Spleen (tissue), 13 donors: ENCODE measurements at places on chromosomes 5 and 9. TPM values are rescaled to one million over a fixed set of nuclear protein-coding genes. Genes with fewer than 3 reads are reported as not detected.

IRGM gene
- 0.11 TPM for polyA plus RNA-seq

NRG2 gene
- polyA plus RNA-seq = 2.1 TPM

ADAMTS19 gene
- polyA plus RNA-seq = not detected

DNA sequence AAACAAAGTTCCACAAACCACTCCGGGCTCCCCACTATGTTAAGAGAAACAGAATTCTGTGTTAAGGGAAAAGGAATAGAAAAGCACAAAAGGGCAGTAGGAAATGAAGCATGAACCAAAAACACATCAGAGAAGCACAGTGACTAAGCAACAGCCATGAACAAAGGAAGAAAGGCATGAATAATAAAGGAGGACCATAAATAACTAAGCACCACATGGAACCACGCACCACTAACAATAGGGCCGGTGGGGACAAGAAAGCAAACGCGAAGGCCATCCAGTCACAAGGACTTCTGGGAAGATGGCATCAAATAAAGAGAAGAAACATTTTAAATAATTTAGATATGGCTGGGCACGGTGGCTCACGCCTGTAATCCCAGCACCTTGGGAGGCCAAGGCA, 18.0 kb downstream of the PRUNE2 start:
- no peaks in the 10 kb centered on the region for H3K4me1 ChIP-seq
- H3K4me3 ChIP-seq = no peak overlapping the region
- no peak for DNase-seq
- H3K36me3 ChIP-seq = no peaks in the 10 kb centered on the region
- no peak overlapping the region for H3K27ac ChIP-seq

DNA sequence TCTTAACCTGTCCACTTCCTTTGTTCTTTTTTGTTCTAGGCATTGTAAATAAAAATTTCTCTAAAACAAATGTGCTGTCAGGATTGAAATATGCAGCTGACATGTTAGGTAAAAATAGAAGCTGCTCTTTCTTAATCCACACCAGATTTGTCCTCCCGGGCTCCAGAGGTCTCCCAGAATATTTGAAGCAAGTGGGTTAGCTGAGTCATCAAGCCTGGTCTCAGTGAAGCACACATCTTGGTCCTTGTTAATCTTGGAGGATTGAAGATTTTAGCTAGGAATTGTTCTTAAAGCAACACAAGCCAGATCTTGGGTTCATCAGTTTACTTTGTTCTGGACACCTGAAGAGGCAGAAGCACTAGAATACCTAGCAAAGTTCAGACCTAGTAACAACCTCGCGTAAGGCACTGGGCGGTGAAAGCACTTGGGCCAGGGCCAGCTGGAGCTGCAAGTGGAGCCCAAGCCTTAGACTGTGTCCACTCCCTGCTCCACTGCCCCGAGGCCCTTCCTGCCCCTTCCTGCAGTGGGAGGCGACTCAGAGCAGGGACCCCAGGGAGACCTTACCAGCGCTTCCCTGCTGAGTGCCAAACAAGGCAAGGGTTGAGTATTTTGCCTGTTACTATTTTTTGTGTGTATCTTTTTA, 36.5 kb downstream of the HABP4 start:
- H3K27me3 ChIP-seq = no peaks in the 10 kb centered on the region
- no peak overlapping the region for H3K4me3 ChIP-seq
- no peaks in the 10 kb centered on the region for H3K4me1 ChIP-seq
- H3K27ac ChIP-seq = no peak overlapping the region
- no peak for DNase-seq

DNA sequence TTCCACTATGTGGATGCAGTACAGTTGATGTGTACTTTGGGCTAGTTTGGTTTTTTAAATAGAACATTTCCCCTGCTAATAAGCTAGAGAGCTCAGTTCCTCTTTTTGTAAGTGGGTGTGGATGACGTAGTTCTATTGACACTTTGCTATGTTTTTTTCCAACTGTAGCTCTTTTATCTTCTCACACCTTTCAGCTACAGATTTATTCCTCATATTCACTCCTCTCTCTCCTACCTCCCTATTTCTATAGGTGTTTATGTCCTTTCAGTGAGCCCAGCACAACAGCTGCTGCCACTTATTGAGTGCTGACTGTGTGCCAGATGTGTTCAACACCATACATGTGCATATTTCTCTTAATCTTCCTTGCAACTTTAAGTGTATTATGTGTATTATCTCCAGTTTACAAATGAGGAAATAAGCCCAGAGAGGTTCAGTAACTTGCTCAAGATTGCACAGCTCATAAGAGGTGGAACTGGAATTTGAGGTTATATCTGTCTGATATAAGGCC, 215.7 kb downstream of the SEMA6A start:
- H3K27me3 ChIP-seq = no peaks in the 10 kb centered on the region
- no peak overlapping the region for H3K4me3 ChIP-seq
- H3K4me1 ChIP-seq = peaks cover 24% of the 10 kb centered on the region
- H3K27ac ChIP-seq = no peak overlapping the region

GRCh38 chr5:176740131-176740701, 70.1 kb upstream of the UNC5A start:
- H3K36me3 ChIP-seq = no peaks in the 10 kb centered on the region
- peaks cover 100% of the 10 kb centered on the region for H3K27me3 ChIP-seq
- no peak overlapping the region for H3K4me3 ChIP-seq
- H3K4me1 ChIP-seq = peaks cover 24% of the 10 kb centered on the region
- peak; percentile 32 for DNase-seq
- no peak overlapping the region for H3K27ac ChIP-seq

- no peak overlapping the region for H3K27ac ChIP-seq
- no peaks in the 10 kb centered on the region for H3K36me3 ChIP-seq
- no peaks in the 10 kb centered on the region for H3K4me1 ChIP-seq
- H3K4me3 ChIP-seq = no peak overlapping the region
These were observed 126.6 kb downstream of the NSG2 start for GRCh38 chr5:174172152-174172551.

DNA sequence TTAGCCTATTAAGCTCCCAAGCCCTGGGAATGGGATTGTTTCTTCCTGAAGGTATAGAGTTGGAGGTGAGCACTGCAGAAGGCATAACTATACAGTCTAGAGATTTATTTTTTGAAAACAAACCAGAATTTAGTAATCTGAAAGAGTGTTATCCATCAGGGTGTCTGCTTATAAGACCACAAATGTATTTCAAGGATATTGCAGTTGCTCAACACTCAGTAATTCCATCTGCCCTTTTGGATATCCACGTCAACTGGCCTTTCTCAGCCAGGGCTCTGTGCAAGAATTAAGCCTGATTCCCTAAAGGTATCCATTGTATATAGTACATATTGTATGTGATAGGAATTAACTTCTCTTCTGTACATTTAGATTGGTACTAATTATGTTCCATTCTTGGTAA, 15.0 kb upstream of the IL31RA start:
- H3K36me3 ChIP-seq = no peaks in the 10 kb centered on the region
- no peaks in the 10 kb centered on the region for H3K4me1 ChIP-seq
- no peaks in the 10 kb centered on the region for H3K27me3 ChIP-seq
- no peak overlapping the region for H3K4me3 ChIP-seq
- no peak for DNase-seq
- H3K27ac ChIP-seq = no peak overlapping the region

DNA sequence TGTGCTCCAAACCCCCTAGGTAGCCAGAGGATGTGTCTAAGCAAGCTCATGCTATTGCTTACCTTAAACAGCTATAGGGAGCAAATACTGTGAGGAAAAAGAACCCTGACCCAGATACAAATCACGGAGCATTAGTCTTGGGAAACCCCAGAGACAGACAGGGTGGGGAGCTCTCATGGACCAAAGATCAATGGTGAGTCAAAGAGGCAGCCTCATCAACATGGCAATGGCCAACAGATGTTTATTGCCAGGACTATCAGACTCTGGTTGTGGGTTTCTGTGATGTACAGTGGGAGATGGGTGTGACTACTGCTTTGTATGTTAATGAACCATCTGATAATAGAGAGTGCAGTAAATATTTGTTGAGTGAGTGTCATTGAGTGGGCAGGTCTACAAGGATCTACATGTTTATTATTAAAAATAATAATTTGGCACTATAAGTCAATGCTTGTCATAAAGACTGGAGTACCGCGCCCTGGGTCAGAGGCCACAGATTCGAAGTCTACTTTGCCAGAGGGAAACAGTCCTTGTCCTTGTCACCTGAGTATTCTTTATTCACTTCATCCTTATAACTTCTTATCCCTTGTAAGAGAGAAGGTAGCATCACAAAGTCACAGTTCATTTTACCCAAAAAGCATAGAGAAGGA, 56.5 kb upstream of the RAI14 start:
- H3K27ac ChIP-seq = no peak overlapping the region
- no peaks in the 10 kb centered on the region for H3K27me3 ChIP-seq
- no peak overlapping the region for H3K4me3 ChIP-seq
- peaks cover 23% of the 10 kb centered on the region for H3K4me1 ChIP-seq
- no peaks in the 10 kb centered on the region for H3K36me3 ChIP-seq

DNA sequence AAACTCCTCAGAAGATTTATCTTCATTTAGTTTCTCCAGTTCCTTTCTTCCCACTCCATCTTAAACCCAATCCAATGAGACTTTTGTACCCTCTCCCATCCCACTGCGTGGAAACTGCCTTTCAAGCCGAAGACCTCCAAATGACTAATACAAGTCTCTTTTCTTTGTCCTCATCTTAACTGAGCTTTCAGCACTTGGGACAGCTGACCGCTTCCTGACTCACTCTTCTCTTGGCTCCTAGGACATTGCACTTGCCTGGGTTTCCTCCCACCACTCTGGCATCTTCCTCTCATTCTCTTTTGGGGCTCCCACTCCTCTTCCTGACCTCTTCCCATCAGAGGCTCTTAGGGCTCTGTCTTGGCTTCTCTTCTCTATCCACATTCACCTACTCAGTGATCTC, 243.7 kb downstream of the HSPA4 start:
- no peaks in the 10 kb centered on the region for H3K36me3 ChIP-seq
- H3K27ac ChIP-seq = no peak overlapping the region
- peaks cover 4% of the 10 kb centered on the region for H3K27me3 ChIP-seq
- H3K4me1 ChIP-seq = no peaks in the 10 kb centered on the region
- DNase-seq = no peak
- no peak overlapping the region for H3K4me3 ChIP-seq

DNA sequence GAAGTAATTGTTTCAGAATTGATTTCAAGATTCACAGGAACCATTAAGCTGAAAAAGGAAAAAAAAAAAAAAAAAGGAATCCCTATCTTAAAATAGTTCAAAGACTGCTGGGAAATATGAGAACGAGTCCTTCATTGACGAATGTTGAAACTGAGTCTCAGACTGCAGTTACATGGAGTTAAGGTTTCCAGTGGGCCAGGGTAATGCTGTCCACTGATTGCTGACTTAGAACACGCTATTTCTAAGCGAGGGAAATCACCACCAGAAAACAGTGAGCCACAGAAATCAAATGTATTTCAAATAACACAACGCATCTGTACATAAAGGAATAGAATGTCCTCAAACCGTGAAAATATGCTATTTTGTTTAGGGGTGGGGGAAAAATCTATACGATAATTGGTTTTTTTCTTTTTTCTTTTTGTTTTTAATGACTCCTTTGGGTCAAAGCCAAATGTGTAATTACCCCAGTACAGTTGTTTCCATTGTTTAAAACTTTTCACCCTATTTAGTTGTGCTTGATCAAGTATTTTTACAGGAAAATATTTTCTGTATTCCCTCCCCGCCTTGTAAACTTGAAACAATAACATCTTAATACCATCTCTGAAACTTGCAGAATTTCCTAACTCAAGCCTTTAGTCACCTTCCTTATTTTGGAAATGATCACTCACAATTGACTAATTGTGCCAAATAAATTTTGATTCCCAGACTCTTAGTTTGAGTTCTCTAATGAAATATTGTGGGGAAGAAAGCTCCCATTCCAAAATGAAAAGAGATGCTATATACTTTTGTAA, 208.3 kb downstream of the MCTP1 start:
- H3K36me3 ChIP-seq = no peaks in the 10 kb centered on the region
- H3K27me3 ChIP-seq = no peaks in the 10 kb centered on the region
- DNase-seq = no peak
- H3K4me3 ChIP-seq = no peak overlapping the region
- H3K4me1 ChIP-seq = peaks cover 4% of the 10 kb centered on the region

- no peak overlapping the region for H3K4me3 ChIP-seq
- no peaks in the 10 kb centered on the region for H3K27me3 ChIP-seq
- H3K27ac ChIP-seq = no peak overlapping the region
- no peak for DNase-seq
- H3K4me1 ChIP-seq = no peaks in the 10 kb centered on the region
These were observed 10.3 kb upstream of the ROPN1L start for GRCh38 chr5:10431415-10431814.
